Dermis blood vessel endothelial cell (primary cell): ENCODE measurements at places on chromosomes 12 and 14. TPM values are rescaled to one million over a fixed set of nuclear protein-coding genes. Genes with fewer than 3 reads are reported as not detected.

Gene NOVA1
- under 0.01 and 0.05 TPM in 2 replicates for total RNA-seq

Gene SUOX
- total RNA-seq: 12.4 and 18.9 TPM in 2 replicates

Gene SLC17A8
- not detected in 2 replicates for total RNA-seq

Gene KRT82
- not detected in 2 replicates for total RNA-seq

Gene CACNA1C
- 0.14 and 1.5 TPM in 2 replicates for total RNA-seq

Gene ADAM21
- 0.17 and 0.33 TPM in 2 replicates for total RNA-seq

Gene TRHDE
- 0.05 and 0.51 TPM in 2 replicates for total RNA-seq

Gene NDRG2
- 3.3 and 3.6 TPM in 2 replicates for total RNA-seq

Gene RNF212B
- not detected in 2 replicates for total RNA-seq

Gene ALDH2
- total RNA-seq: 68.6 and 76.6 TPM in 2 replicates

Gene ANKS1B
- not detected in 2 replicates for total RNA-seq

Gene BCL11B
- under 0.01 and 0.05 TPM in 2 replicates for total RNA-seq
